ENCODE measurements at places on chromosomes 6 and 20. TPM values are rescaled to one million over a fixed set of nuclear protein-coding genes. Genes with fewer than 3 reads are reported as not detected.

DNA sequence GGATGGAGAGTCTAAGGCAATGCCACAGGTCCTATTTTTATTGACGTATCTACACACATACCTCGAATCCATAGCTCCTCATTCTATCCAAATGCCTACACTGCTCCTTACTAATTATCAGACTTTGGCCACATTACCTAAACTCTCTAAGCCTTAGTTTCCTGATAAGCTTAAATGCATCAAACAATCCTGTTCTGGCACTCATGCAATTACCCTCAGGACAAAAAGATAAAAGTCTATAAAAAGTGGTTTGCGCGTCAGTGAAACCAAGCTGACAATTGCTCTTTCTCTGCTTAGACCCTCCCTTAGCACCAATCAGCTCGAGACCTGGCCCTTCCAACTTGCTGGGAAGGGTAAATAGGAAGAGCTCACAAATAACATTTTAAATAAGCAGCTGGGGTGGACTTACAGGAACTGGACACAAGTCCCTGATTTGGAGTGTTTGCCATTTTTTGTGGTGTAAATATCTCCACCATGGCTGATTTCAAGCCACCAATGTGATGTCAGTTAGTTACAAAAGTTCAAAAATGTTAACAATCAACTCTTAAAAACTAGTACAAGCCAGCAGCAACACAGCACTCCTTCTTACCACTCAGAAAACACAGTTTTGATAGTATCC, 7.2 kb upstream of the PLEKHG1 start:
- no peak for DNase-seq

DNA sequence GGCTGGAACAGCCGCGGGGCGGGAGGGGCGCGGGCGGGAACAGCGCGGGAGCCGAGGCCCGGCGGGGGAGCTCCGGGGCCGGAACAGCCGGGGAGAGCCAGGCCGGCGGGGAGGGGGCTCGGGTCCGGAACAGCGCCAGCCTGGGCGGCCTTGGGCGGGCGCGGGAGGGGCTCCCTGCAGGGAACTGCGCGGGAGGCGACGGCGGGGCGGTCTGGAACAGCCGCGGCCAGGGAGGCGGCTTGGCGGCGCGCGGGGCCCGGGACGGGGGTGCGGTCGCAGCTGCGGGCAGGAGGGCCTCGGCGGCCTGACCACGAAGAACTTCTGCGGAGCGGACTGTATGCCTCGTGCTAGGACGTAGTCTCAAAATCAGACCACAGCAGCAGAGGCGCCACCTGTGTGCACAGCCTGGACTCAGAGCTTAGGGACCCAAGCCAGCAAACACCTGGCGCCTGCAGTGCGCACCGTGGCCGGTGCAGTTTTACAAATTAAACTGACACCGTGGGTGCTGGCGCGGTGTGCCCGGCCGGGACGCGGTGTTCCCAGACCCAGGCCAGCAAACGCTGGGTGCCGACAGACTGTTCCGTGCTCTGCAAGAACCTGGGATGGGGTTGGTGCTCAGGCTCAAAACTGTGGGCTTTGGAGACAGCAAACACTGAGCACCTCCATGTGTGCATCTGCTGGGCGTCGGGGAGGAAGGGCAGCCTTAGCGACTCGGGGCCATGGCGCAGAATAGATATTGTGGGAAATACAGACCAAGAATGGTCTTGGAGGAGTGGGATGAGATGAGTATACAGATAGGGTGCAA, 572 bp downstream of the ZNF341 start:
- DNase-seq, result peak; percentile 65

GRCh38 chr6:42453654-42454427, 2.1 kb upstream of the TRERF1 start:
- DNase-seq, result peak; percentile 23

ANGPT4 gene
- not detected for total RNA-seq

DNA sequence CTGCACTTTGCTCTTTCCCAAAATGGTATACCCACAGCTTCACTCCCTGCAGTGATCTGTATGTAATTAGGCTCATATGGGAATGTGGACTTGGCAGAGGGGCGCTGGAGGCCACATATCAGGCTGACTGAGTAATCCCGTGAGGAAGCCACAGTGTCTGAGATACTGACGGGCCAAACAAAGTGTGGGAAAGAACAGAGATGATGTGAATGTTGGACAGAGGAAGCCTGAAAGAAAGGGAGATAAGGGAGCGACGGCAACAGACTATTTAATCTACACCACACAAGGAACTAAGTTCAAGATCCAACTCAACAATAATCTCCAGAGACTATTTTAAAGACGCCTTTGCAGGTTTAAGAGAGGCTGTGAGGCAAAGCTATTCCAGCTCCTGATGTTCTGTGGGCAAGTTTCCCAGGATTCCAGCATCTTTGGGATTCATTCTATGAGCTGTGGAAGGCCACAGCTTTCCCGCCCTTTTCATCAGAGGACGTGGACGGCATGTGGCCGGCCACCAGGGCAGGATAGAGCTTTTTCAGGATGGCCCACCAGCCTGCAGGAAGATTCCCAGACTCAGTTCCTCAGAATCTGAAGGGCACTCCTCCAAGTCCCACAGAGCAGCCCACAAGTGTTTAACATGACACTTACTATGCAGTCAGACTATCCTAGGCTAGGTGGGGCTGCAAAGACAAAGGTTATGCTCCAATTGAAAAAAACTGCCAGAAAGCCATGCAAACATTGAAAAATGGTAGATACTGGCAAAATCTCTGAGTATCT, 237.5 kb downstream of the ATXN1 start:
- no peak for DNase-seq

DNA sequence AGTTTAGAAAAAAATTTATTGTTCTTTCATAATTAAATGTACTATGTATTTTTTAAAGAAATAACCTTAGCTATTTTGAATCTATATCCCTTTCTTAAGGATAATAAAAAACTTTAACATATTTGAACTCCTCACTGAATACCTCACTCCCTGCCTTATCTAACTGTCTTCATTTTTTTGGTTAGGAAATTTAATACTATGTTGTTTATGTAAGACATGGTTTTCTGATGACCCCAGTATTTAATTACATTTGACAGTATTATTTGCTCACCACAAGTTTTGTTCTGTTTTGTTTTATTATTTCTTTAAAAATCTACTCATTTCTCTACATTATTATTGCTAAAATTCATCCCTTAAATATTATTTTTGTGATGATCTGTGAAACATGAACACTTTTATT, 394.4 kb upstream of the ADGRB3 start:
- no peak for DNase-seq

TMEM74B gene
- total RNA-seq, result not detected
